H9 (cell line): ENCODE measurements at places on chromosomes 16 and 17.

DNA sequence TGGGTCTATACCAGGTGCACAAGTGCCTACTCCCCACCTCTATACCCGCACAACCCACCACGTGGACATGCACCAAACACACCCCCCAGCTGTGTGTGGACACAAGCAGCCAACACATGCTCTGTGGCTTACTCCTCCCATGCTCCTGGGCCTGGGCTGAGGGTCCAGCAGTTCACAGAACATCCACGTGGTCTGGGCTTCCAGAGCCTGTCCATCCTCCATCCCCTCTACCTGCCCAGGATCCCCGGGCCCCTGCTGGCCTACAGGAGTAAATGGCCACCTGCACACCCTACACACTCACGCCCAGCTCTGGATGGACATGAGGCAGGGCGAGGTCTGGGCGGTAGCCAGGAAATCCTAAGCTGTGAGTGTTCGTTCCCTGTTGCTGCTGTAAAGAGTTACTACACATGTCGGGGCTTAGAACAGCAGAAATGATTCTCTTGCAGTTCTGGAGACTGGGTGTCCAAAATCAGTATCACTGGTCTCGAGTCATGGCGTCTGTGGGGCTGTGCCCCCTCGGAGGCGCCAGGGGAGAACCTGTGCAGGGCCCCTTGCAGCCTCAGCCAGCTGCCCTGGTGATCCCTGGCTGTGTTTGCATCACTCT is 15.0 kb upstream of the RAI1 start:
- no peak for DNase-seq

DNA sequence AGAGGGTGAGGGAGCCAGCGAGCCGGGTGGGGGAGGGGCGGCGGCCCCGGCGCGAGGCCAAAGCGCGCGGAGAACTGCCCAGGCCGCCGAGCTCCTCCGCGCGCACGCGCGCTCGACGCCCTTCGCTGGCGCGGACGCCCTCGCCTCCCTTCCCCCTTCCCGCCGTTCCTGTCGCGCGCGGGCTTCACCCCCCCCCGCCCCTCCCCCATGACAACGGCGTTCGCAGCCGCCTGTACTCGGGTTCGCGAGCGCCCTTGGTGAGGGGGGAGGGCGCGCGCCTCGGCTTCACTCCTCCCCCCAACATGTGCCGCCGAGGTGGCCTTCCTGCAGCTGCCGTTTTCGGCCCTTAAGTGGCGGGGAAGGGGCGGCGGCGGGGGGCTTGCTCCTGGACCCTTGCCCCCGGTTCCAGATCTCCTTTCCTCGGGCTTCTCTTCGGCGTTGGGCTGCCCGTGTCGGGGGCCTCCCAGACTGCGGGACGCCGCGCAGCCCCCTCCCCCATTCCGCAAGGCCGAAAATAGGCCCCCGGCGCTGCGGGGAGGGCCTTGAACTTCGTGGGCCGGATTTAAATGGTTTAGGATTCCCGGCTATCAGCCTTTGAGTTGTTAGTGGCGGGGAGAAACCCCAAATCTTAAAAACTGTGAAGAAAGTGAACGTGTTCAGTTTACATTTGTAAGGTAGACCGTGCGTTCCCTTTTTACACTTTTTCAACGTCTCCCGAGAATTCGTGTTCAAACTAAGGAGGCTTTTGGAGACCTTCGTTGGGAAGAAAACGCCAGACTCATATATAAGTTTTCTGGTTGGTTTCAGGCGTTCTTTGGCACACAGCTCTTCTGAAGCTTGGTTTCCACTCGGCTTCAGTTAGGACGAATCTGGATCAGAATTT is 653 bp downstream of the SRRM2 start:
- no peak for DNase-seq

- DNase-seq, result no peak
These were observed 134.2 kb downstream of the ABCC1 start for GRCh38 chr16:16083421-16084156.

DNA sequence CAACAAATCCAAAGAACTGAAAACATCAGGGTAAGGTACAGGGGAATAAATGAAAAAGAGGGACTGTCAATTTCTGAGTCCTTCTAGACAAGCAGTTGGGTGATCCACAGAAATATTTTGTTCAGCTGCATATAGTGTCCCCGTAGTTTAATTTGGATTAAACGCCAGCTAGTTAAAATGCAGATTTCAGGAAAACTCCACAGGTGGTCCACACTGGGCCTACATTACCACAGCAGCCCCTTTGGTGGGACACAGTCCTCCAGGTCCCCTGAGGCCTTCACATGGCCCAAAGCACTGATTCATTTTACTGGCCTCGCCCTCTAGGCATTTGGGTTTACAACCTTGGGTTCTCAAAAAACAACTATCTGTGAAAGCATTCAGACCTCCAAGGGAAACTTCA is 4.6 kb downstream of the ARHGAP17 start:
- no peak for DNase-seq

GRCh38 chr16:23395732-23396131 is 57.3 kb downstream of the COG7 start:
- no peak for DNase-seq

DNA sequence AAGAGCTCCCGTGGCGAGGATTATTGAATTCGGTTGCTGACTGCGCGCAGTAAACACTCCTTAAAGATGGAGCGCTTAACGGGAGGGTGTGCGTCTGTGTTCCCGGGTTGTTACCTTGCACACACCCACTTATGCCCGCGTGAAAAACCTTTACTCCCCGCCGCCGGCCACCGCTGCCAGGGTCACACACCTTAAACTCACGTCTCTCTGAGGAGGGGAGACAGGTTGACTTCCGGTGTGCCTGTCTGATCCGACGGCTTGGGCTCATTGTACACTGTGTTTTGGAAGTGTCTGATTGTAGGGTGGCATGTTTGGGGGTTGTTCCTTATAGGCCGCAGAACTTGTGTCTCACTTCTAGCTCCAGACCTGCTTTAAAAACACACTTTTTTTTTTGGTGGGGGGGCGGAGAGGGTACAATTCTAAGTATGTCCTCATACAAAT is 66.8 kb downstream of the KPNA2 start:
- DNase-seq, result no peak

- no peak for DNase-seq
These were observed 51.3 kb upstream of the ADORA2B start for GRCh38 chr17:15893658-15894024.

DNA sequence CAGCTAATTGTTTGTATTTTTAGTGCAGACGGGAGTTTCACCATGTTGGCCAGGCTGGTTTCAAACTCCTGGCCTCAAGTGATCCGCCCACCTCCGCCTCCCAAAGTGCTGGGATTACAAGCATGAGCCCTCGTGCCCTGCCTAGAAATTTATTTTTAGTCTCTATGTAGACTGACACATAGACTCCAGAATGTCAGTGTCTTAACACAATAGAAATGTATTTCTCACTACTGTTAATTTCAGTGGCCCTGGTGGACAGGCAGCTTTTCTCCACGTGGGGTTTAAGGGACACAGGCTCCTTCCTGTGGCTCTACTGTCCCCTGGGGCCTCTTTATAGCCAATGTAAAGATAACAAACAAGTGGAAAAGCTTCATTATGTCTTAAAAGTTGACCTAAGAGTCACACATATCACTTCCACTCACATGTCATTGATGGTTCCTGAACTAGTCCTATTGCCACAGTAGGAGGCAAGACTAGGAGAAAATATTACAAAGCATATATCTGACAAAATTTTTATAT is 43.8 kb downstream of the COPRS start:
- DNase-seq, result no peak

- peak; percentile 34 for DNase-seq
These were observed 32.9 kb downstream of the PCTP start for GRCh38 chr17:55783684-55784245.

DNA sequence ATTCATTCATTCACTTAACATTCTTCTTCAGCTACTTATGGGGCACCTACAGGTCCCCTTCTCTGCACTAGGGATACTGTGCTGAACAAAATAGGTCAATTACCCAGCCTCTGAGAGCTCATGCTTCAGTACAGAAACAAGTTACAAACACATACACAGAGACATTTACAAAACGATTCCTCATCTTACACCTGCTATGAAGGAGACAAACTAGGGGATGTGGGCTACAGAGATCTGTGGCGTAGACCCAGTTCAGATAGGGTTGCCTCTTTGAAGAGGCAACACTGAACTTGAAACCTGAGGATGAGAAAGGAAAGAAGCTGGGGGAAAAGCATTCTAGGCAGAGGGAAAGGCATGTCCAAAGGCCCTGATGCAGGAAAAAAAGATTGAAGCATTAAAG is 5.2 kb downstream of the IL21R start:
- no peak for DNase-seq

DNA sequence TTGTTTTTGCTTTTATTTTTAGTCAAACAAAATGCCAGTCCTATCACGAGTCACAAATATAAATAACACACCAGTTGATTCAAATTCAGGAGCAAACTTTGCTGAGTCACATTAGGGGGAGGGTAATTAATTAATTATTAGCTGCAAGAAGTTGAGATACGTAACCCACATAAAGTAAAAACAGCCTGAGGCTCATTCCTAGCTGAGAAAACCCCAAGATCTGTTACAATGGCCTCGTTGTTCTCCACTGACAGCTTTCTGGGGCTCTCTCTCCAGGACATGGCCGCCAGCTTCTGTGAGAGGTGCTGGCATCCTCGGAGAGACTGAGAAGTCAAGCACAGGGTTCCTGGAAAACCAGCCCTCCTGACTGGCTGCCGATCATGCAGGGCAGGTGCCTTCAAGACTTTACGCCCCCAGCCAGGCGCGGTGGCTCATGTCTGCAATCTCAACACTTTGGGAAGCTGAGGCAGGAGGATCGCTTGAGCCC is 11.1 kb downstream of the RAB40B start:
- no peak for DNase-seq

GRCh38 chr17:31388770-31389656 is 2.5 kb upstream of the RAB11FIP4 start:
- DNase-seq, result peak; percentile 83

DNA sequence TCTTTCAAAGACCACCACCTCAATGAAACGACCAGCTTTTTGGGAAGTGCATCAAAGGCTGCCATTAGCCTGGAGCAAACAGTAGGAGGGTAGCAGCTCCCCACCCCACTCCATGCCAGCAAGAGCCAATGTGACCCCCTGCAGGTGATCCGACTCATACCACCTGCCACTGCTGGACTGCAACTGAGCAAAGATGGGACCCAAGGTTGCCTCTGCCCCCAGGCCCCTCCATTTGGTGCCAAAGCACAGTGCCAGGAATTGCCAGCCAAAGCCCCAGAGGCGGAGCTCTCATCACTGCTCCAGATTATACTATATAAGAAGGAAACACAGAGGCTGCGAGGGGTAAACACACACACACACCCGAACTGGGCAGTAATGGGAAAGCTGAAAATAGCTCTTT is 8.3 kb downstream of the PITPNM3 start:
- DNase-seq, result no peak

- no peak for DNase-seq
These were observed 27.5 kb downstream of the AXIN2 start for GRCh38 chr17:65533852-65534457.
